ENCODE measurements at places on chromosomes 4 and X.

- DNase-seq = no peak
These were observed 876 bp downstream of the KLHL2 start for GRCh38 chr4:165208221-165208652.

DNA sequence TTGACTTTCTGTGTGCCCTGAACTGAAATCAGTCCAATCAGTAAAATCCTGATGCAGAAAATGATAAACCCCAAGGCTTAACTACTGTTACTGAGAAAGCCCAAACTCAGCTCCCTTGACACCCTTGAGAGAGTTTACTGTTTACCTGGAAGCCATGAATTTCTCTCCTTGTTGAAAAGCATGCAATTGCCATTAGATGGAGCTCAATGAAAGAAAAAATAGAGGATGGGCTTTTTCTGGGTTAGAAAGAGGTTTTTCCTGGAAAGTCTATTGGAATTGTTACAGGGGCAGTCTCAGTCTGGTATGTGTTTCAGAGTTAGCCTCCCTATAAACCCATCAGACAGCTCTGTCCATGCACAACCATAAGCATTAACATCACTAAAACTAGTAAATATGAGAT lies 66.4 kb upstream of the C4orf54 start:
- DNase-seq = no peak

GRCh38 chr4:65014078-65014477 lies 604.8 kb upstream of the TECRL start:
- no peak for DNase-seq

- DNase-seq = no peak
These were observed 41.9 kb downstream of the WDR1 start for GRCh38 chr4:10074767-10075105.

- DNase-seq = no peak
These were observed 518.2 kb upstream of the HTR2C start for GRCh38 chrX:114065577-114066223.

- no peak for DNase-seq
These were observed 63.9 kb downstream of the LCORL start for GRCh38 chr4:17957688-17958087.

DNA sequence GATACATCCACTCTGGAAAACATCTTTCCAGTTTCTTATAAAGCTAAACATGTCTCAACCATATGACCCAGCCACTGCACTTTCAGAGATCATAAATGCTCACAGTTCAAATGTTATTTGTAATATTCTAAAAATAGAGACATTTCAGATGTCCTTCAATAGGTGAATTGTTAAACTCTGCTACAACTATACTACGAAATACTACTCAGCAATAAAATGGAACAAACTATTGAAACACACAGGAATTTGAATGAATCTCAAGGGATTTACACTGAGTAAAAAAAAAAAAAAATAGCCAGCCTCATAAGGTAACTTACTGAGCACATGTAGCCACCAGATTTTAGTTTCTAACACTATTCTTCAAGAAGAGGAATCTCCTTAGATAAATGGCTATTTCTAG lies 253.9 kb downstream of the PCDH18 start:
- DNase-seq = no peak

- no peak for DNase-seq
These were observed 50.3 kb downstream of the USP26 start for GRCh38 chrX:133046601-133047000.

DNA sequence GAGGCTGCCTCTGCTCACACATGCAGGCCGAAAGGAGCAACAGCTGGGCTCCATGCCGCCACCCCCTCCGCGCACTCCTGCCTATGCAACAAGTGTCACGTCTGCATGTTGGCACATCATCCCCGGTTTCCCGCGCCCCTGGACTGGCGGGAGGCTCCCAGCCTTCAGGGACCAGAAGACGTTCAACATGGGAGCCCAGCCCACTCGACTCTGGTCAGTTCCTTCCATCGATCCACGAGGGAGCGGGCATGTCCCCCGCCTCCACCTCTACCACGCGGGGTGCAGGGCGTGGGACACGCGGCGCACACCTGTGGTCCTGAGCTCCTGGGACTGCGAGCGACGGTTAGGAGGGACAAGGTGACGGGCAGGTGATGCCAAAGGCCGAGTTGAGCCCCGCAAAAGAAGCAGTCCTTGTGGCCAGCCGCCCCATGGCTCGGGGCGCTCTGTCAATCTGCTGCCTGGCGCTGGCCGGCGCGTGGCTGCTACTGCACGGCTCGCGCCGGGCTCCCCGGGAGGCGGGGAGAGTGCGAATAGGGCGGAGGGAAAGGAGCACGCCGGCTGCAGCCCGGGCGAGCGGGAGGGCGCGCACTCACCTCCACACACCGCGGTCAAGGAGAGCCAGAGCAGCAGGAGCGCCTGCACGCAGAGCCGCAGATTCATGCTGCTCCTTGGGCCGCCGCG lies 645 bp downstream of the APLN start:
- no peak for DNase-seq

- DNase-seq = no peak
These were observed 358.4 kb downstream of the NLGN4X start for GRCh38 chrX:5870238-5870637.

- no peak for DNase-seq
These were observed 115.8 kb upstream of the SHISA3 start for GRCh38 chr4:42281324-42282020.

DNA sequence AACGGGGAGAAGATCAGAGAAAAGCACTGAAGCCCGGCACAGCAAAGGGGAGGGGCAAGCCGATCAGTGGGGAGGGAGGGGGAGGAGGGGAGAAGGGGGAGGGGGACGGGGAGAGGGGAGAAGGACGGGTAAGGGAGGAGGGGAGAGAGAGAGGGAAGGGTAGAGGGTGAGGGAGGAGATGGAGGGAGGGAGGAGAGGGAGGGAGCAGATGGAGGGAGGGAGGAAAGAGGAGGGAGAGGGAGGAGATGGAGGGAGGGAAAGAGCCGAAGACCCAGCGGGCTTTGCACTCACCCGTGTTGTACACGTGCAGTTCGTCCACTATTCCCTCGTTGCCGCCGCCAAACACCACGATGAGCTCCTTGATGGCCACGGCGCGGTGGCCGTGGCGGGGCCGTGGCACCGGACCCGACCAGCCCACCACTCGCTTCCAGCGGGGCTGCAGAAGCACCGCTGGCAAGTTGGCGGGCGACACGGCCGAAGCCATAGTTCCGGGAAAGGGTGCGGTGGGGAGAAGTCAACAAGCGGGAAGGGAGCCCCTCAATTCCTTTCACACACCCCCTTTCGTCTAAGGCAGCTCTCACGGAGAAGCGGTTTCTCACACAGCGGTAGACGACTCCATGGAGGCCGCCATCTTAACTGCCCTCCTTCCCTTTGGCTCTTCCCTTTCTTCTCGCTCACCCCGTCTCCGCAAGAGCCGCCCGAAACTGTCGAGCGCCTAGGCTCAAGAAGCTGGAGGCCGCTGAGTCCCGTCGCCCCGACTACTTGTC lies 1.1 kb downstream of the HCFC1 start:
- DNase-seq = no peak

GRCh38 chrX:39829965-39830364 lies 267.8 kb downstream of the BCOR start:
- no peak for DNase-seq

DNA sequence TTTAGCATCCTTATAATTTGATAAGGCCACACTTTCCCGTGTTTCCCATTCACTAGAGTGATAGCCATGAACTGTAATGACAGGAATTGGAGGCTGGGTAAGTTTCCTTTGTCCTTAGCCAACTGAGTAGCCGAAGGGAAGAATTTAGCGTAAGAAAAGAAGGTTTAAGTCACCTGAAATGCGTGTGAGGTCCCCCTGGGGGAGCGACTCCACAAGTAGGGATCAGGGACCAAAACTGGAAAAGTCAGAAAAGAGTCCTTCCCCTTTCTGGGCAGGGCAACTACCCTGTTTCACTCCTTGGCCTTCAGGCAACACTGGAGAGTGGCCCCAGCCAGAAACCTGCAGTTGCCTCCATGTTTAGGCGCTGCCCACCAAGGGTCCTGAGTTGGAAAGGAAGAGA lies 81.6 kb upstream of the MED14 start:
- DNase-seq = no peak

DNA sequence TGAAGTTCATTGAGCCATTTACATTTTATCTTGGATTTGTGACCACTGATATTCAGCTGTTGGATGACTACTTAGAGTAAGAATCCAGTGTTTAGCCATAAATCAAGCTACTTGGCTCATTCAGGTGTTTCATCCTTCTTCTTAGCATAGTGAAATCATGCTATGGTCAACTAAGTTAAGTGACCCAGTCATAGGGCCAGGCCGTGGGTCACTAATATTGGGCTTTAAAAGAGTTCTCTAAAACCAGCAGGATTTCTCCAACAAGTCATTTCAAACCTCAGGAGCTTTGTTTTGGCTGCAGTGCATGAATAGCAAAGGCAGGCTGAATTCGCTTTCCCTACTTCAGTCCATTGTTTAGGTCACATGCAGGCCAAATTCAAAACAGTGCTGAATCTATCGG lies 181.0 kb downstream of the MAML3 start:
- DNase-seq = no peak

- no peak for DNase-seq
These were observed 4.9 kb upstream of the WDFY3 start for GRCh38 chr4:84971319-84971932.

- DNase-seq = no peak
These were observed 120.4 kb downstream of the CT47B1 start for GRCh38 chrX:120755066-120755846.

- DNase-seq = no peak
These were observed 208.1 kb upstream of the IL1RAPL1 start for GRCh38 chrX:28379103-28379502.

DNA sequence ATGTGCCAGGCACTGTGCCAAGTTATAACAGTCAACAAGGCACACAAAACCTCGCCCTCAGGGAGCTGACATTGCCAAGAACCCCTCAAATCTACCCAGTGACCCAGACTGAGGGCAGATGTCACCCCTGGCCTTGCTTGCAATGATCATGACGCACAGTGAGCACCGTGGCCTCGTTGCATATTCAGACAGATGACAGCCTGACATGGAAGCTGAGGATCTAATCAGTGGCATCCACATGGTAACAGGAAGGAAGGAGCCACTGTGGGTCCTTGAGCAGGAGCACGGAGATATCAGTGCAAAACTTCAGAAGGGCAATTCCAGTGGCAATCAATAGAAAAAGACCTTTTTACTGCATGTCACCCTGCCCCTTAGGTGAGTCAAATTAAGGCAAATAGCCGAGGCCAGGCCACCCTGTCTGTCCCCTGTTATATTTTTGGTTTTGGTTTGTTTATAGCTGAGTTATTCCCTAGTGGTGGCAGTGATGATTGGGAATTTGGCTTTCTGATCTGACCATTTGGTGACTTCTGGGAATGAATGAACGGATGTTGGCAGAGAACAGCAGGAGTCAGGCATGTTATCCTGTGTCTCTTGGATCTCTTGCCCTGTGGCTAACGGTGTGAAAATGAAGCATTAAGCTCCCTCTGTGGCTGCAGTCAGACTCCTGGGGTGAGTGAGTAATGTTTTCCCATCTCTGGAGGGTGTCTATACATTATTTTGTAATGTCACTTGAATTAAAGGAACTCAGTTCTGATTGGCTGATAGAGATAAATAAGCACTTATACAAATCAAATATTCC lies 20.4 kb downstream of the WDR13 start:
- no peak for DNase-seq

DNA sequence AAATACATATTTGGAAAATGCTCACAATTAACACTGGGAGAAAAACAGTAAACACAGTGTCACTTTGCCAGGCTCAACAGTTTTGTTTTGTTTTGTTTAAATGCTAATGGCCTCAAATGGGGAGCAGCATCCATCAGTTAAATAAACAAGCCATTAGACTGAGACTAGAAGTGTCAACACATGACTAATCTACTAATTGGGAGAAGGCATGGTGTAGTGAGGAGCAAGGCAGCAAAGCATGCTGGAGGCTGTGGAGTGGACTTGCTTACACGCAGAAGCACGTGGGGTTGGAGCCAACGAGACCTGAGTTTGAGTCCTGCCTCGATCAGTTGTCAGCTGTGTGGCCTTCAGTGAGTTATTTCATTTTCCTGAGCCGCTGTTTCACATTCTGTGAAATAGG lies 29.0 kb downstream of the UTP14A start:
- DNase-seq = no peak

- no peak for DNase-seq
These were observed 56.4 kb upstream of the DDIT4L start for GRCh38 chr4:100246697-100247096.

DNA sequence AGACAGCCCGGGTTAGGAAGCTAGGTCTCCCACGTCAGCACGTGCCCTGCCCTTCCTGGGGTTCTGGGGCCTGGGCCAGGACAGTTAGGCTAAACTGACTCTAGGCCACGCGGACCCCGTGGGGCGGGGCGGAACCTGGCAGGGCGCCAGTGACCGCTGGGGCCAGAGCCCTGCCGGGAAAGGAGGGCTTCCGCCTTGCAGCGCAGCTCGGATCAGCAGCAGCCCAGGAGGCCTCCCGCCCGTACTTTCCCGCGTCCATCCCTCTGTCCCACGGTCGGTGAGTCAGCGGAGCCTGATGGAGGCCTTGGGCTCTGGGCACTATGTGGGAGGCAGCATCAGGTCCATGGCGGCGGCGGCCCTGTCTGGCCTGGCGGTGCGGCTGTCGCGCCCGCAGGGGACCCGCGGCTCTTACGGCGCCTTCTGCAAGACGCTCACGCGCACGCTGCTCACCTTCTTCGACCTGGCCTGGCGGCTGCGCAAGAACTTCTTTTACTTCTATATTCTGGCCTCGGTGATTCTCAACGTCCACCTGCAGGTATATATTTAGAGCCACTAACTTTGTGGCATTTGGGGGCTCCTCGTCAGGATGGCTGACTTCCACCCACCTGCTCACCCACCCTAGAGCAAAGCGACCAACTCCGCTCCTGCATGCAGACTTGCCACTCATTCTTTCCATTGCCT lies at the start of gene SMIM10:
SMIM10 (plus strand) TSS at position 191 of the 681 bp plus-strand sequence; CDS start at position 296, 105 bp downstream.
- no peak for DNase-seq

GRCh38 chrX:13305108-13305507 lies 14.7 kb downstream of the ATXN3L start:
- DNase-seq = no peak

DNA sequence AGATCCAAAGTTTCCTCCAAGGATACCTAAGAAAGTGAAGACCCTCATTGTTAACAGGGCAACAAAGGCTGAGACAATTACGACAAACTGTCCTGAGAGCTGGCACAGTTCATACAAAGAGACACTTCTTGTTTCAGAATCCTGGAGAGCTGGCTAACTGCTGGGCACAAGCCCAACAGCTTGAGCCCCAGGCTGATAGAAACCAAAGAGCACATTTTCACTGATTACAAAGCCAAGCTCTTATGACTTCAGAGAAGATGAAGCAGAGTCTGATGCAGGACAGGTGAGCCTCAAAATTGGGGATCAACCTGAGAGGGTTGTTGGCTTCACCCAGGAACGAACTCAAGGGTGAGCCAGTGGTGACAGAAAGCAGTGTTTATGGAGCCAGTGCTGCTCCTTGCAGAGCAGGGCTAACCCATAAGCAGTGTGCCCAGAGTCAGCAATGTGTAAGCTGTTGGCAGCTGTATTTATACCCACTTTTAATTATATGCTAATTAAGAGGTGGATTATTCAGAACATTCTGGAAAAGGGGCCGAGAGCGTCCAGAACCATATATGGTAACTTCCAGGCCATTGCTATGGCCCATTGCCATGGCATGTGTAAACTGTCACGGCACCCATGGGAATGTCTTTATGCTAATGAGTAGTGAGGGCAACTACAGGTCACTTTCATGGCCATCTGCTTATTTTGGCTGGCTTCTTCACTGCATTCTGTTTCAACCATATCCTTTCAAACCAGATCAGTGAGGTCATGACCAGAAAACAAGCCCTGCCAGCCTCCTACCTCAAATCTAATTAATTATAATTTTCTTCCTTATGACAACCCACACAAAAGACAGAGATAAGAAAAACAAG lies 183.7 kb downstream of the EVC2 start:
- no peak for DNase-seq

Data from stimulated activated CD4-positive, alpha-beta T cell treated with anti-CD3 and anti-CD28 coated beads, Interleukin-1b, Interleukin-23, amount 100 ng/mL, for 1 hour (primary cell).